Stomach (tissue), 19 donors: ENCODE measurements at places on chromosomes 13 and 19.

- DNase-seq, result no peak
Measured at GRCh38 chr13:58056426-58056825, 424.9 kb downstream of the PCDH17 start.

DNA sequence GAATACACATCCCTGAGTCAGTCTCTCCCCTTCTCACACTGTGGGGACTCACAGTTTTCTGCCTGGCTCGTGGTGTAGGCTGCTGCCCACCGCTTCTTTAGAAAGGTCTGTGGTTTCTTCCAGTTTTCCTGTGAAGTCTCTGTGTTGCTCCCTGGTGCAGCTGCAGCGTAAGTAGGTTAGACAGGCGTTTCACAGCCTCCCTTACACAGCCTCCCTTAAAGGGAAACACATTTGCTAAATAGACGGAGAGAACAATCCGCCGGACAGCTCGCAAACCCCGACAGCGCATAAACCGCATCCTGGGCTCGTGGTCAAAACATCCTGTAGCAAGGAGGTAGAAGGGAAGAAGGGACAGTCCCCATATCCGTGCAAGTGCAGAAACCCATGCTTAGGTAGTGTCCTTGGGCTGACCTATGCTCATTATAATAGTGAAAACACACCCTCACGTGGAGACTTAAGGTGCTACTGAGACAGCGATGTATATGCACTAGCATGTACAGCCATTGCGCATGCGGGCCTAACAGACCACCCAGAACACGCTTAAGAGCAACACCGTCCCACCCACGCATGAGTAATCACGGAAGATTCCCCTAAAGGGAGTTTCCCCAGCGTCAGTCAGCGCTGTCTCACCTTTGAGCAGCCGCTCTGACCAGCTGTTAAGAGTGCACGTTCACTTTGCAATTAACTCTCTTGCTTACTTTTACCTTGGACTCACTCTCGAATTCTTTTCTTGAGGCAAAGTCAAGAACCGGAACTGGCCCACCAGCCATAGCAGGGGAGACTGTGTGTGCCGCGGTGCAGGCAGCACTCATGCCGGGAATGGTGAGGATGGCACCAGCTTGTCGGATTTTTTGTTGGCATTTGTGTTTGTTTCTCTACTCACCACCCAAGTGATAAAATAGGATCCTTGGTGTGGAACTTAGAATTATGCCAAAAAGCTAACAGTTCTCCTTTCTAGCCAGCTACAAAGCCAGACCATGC, 16.6 kb downstream of the SIGLEC8 start:
- DNase-seq, result peak; percentile 54

DNA sequence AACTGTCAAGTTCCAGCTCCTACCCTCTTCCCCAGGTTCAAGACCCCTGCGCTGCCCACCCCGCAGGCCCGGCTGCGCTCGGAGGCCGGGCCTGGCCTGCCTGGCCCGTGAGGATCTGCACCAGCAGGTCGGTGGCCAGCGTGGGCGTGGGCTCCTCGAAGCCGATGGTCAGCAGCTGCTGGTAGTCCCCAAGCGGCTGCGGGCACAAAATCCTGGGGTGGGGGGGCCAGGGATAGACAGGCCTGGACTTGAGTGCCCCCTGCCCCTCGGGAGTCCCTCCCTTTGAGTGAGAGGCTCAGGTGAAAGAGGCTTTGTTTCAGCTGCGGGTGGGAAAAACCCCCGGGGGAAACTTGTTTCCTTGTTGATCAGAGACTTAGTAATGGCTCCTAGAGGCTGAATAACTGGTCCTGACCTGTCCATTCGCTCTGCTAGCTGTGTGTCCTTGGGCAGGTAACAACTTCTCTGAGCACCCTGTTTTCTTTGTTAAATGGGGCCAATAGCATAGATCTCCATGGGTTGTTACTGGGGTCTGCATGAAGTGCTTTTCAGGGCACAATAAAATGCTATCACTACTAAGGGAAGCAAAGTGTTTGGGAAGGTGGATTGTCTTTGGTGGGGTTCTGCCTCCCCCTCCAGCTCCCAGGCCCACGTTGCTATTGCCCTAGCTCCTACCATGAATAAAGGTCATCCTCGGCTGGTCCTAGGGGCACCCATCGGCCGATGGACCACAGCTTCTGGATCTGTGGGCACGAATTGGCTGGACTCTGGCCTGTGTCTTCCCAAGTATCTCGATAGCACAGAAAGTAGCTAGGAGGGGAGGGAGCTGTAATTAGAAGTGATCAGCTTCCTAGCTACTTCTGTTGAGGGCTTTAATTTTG, 3.5 kb downstream of the C19orf67 start:
- peak; percentile 74 for DNase-seq

GRCh38 chr19:1632462-1633268, 19.8 kb downstream of the TCF3 start:
- DNase-seq, result peak; percentile 66

GRCh38 chr13:59531571-59532091, 632.1 kb downstream of the DIAPH3 start:
- DNase-seq, result peak; percentile 67

GRCh38 chr19:6239401-6239844, 40.4 kb downstream of the MLLT1 start:
- DNase-seq, result peak; percentile 66

- peak; percentile 25 for DNase-seq
Measured at GRCh38 chr19:46206176-46206575, 23.4 kb upstream of the IGFL1 start.

- DNase-seq, result no peak
Measured at GRCh38 chr13:84630476-84630875, 748.2 kb upstream of the SLITRK1 start.

- no peak for DNase-seq
Measured at GRCh38 chr13:112877539-112877938, 91.5 kb upstream of the MCF2L start.

- DNase-seq, result peak; percentile 61
Measured at GRCh38 chr19:7596211-7596937, 711 bp downstream of the CAMSAP3 start.
